ENCODE measurements at places on chromosomes 3 and 15.
A peak's percentile ranks its signal among the peaks of the same experiment; 100 is the strongest.

DNA sequence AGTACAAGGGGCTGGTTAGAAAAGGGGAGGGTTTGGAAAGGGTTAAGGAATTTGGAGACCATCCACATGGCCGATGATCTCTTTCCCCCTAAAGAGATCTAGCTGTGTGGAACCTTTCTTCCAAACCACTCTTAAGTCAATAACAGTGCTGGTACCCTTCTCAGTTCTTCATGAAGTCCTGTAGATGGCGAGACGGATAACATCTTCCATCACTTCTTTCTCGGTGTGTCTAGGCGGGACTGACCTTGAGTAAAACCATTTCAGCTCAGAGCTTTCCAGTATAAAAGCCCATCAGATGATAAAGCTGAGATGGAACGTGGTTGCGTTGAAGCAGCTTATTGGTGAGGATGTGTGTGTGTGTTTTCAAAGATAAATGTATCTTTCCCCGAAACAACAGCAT lies 151.5 kb upstream of the BHLHE40 start:
- DNase-seq, result no peak

GRCh38 chr3:153431076-153431475 lies 269.1 kb downstream of the RAP2B start:
- DNase-seq, result no peak

- DNase-seq, result no peak
Observed at GRCh38 chr3:194255252-194256039, 95.7 kb downstream of the CPN2 start.

- no peak for DNase-seq
Observed at GRCh38 chr3:108437439-108437838, 73.0 kb downstream of the MYH15 start.

DNA sequence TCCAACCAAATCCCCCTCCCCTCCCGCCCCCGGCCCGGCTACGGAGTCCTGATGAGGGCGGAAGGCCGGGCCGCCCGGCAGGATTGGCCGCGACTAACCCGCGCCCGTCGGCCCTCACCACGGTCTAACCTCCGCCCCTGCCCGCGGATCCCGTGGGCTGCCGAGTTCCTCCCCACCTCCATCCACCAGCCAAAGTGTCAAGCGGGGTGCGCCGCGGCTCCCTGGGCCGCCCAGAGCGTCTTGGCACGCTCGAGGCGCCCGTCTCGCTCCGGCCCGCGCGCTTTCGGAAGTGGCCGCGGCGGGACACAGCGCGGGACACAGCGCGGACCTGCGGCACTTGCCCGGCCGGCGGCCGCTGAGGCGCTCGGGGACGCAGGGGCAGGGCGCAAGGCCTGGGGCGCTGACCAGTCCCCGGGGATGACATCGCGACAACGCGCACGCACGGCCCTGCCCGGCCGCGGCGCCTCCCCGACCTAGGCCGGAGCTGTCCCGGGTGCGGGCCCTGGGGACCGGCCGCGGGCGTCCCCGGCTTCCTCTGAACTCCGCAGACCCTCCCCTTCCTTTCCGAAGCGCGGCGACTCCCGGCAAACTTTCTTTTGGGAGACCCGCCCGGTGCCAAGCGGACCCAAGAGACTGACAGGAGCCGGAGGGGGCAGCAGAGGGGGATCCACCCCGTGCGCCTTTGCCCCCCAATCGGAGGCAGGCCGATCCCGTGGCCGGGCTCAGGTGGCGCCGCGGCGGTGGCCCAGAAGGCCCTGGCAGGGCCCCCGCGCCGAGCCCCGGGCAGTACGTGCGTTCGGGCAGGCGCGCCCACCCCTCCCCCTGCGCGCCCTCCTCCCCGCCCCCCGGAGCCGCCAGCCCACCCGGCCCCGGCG lies 112.8 kb upstream of the ICE2 start:
- peak; percentile 77 for DNase-seq

- DNase-seq, result no peak
Observed at GRCh38 chr3:159831466-159831865, 157.2 kb upstream of the IL12A start.

DNA sequence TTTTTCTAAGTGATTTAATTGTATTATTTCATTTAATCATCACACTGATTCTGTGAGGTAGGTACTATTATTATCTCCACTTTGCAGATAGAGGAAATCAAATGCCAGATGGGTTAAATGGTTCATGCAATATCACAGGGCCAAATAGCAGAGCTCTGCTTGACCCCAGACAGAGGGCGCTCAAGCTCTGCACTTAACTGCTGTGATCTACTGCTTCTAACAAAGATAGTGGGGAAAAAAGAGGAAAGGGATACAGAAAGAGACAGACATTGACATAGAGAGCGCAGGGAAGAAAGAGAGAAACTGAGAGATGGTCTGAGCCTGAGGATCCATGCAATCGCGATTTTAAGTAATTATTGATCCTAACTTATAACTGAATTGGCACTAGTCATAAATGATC lies 279.1 kb upstream of the THRB start:
- peak; percentile 6 for DNase-seq

DNA sequence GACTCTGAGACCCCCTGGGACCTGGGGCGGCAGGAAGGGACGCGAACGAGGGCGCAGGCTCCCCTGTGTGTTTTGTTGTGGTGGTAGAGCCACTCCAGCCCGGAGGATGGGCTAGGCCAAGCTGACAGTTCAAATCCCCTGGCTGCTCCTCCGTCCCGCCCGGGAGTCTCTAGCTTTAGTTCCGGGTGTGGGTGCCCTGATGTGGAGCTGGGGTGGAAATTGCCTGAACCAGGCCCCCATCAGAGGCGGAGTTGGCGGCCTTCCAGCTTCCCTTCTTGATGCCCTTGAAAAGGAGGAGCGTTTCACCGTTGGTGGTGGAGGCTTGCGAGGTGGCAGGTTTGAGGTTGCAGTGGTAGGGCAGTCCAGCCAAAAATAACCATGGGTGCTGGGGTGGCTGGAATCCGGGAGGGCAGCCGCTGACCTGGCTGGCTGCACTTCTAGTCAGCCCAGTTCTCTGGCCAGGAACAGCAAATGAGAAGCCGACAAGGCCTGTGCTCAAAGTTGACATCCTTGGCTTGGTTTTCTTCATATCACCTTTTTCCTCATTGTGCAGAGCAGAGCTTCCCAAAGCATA lies 817 bp downstream of the CLK3 start:
- no peak for DNase-seq

DNA sequence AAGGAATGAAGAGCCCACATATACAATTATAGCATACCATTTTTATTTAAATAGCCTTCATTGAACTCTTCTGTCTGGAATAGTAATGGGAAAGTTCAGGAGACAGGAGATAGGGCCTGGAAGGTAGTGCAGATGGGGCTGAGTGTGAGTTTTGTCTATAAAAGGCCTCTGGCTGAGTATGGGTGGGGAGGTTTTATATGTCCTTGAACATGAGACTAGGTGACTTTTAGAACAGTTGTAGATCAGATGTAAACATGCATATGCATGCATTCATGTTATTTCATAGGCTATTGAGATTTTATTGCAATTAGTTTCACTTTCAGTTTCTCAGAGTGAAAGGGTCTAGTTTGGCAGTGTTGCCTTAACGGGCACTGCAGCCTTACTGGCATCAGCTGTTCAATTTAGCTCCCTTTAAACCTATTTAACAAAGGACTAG lies 27.1 kb downstream of the CGGBP1 start:
- DNase-seq, result peak; percentile 16

GRCh38 chr3:152615681-152616080 lies 219.2 kb upstream of the P2RY1 start:
- no peak for DNase-seq

- DNase-seq, result no peak
Observed at GRCh38 chr3:65534805-65535204, 503.9 kb downstream of the MAGI1 start.

GRCh38 chr3:65828706-65829105 lies 210.0 kb downstream of the MAGI1 start:
- DNase-seq, result no peak

DNA sequence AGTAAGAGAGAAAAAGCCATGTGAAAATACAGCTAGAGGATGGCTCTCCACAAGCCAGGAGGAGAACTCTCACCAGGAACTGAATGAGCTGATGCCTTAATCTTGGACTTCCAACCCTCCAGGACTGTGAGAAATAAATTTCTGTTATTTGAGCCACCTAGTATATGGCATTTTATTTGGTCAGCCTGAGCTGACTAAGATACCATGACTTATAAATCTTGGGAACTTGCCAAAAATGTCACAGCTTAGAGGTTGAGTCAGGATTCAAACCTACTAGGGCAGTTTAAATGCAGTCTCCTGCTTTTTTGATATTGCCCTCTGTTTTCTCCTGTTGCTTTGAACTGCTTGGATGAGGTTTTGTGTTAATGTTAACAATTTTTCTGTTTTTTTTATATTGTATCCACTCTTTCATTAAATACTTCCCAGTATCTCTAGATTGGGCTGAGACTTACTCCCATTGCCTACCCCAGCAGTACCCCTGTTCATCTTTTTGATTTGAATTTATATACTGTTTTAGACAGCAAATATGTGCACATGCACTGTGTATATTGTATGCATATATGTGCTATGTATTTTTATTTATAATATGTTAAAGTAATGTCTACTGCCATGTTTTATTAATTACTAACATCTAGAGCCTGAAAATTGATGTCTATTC lies 1223.2 kb downstream of the OTOL1 start:
- no peak for DNase-seq

DNA sequence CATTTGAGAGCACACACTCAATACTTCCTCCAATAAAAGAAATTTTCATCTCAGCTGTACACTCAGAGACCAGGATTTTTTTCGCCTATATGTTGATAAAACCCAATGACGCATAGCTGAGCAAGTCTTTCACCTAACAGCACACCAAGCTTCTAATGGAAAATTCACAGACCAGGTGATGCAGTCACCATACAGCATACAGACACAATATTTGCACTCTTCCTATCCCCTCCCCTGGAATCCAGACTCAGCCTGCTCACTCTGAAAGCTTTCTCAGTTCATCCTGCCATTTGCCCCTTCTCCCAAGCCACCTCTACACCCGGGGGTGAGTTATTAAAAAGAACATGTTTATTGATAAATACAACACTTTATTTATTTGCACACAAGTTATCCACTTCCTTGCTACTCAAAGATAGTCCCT lies 1.7 kb downstream of the TBC1D5 start:
- no peak for DNase-seq

- DNase-seq, result no peak
Observed at GRCh38 chr3:160748231-160748630, 7.8 kb upstream of the PPM1L start.

DNA sequence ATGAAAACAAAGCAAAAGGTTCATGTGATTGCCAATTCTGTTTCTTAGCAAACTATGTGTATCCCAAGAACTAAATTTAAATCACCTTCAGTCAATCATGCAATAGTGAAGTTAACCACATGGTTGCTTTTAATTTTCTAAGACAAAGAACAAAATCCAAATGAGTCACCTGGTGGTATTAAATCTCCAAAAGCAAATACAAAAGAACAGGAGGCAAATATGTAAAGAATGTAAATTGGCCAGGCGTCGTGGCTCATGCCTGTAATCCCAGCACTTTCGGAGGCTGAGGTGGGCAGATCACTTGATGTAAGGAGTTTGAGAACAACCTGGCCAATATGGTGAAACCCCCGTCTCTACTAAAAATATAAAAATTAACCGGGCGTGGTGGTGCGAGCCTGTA lies 54.2 kb upstream of the PIK3R4 start:
- DNase-seq, result no peak

- peak; percentile 43 for DNase-seq
Observed at GRCh38 chr3:184565421-184566211, 4.0 kb downstream of the EPHB3 start.

DNA sequence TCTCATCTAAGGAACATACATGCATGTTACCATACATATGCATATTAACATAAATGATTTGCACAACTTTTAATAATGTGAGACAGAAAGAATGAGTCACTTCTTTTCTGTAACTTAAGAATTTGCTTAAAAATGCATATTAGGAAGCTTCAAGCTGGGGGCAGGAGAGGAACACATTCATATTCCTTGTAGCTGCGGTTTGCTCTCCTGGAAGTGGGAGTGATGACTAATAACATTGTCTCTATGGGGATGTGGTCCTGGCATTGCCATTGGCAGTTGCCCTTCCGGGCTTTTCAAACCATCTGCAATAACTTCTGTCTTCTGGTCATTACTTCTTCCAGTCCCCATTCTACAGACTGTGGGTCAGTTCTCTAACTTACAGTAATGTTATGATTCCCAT lies 15.6 kb downstream of the CHST2 start:
- no peak for DNase-seq

DNA sequence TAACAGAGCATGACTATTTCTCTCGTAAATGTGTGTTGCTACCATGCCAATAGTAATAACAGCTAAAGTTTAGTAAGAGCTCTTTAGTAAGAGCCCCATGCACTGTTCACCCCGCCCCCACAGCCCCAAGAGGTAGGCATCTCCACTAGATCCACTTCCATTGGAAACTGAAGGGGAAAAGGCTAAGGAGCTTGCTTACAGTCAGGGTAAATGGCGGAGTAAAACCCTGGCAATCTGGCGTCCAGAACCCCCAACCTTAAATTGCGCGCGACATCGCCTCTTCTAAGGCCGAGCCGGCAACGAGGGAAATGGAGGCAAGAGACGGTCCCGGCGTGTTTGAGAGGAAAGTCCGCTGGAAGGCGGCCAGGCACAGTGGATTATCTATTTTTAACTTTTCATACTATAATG lies 654 bp upstream of the C3orf38 start:
- peak; percentile 14 for DNase-seq

GRCh38 chr3:180870008-180870699 lies 42.3 kb upstream of the FXR1 start:
- no peak for DNase-seq

GRCh38 chr15:69914960-69915359 lies 182.8 kb downstream of the TLE3 start:
- DNase-seq, result no peak

- DNase-seq, result no peak
Observed at GRCh38 chr15:55319537-55320237, 665 bp downstream of the PIGB start.

- DNase-seq, result no peak
Observed at GRCh38 chr15:85532689-85533088, 152.3 kb downstream of the AKAP13 start.

GRCh38 chr3:47003461-47004368 lies 24.2 kb downstream of the NBEAL2 start:
- DNase-seq, result no peak
